ENCODE measurements at places on chromosomes 5 and 9. TPM values are rescaled to one million over a fixed set of nuclear protein-coding genes. Genes with fewer than 3 reads are reported as not detected.

AK3 gene
- 24.7 TPM for total RNA-seq

PCDH1 gene
- 0.83 TPM for total RNA-seq

RNF183 gene
- total RNA-seq = not detected

MTX3 gene
- 13.6 TPM for total RNA-seq

DRD1 gene
- 0.18 TPM for total RNA-seq

PTGDS gene
- not detected for total RNA-seq

UHRF2 gene
- 55.3 TPM for total RNA-seq

IL9 gene
- not detected for total RNA-seq

TMEM232 gene
- total RNA-seq = 0.56 TPM

LEAP2 gene
- total RNA-seq = under 0.01 TPM

GFRA3 gene
- not detected for total RNA-seq

POLR3G gene
- total RNA-seq = 15.6 TPM

TMEM215 gene
- not detected for total RNA-seq

CSF1R gene
- total RNA-seq = 0.36 TPM

DPM2 gene
- total RNA-seq = 10.8 TPM

LCN12 gene
- total RNA-seq = not detected

ADGRD2 gene
- not detected for total RNA-seq

Measured in IMR-90 (cell line).